Cardiac muscle cell (in vitro differentiated cells and primary cell): ENCODE measurements at places on chromosomes 1 and 21. TPM values are rescaled to one million over a fixed set of nuclear protein-coding genes. Genes with fewer than 3 reads are reported as not detected.

Gene KRTAP13-2
- not detected in 2 replicates for total RNA-seq

Gene GNB1
- 85.5 and 93.5 TPM in 2 replicates for total RNA-seq

Gene AIRE
- total RNA-seq: 0.45 TPM in 1 of 2 replicates, not detected in the other

- no peak for DNase-seq
Measured at GRCh38 chr1:163305441-163305840, 16.3 kb upstream of the NUF2 start.

DNA sequence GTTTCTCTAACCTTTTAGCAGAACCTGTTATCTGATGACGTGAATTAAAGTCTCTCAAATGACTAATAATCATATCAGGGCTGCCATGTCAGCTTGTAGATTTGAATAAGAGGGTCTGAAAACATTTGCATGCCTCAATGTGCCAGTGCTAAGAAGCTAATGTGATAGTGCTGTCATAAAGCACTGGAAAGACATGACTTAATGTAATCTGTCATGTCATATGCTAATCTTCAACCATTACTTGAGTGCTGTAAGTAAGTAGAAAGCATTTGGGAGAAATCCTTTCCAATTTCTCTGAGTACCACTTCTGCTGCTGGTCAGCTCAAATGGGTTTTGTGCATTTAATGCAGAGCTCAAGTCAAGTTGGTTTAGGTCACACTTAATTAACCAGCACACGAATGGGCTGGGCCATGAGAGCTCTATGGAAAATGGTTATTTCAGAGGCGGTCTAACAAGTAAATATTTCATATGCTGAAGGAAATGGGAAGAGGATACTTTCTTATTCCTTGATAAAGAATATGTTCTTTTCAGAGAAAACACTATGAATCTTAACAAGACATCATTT, 609.2 kb downstream of the LMO4 start:
- DNase-seq: no peak

DNA sequence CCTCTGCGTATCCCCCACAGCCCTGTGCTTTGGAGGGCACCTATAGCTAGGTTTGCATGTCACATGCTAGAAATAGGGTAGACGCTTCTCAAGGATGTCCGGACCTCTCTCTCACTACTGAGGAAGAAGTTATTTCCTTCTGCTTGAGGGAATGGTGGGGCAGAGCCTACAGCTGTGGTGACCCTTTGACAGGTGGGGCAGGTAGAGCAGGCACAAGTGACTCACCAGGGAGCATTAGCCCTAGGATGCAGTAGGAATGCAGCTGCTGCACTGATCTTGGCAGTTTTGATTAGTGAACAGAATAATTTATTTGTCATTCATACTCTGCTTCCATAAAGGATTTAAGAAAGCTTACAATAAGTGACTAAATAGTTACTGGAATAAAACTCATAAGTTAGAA, 129.6 kb upstream of the HOOK1 start:
- DNase-seq: no peak
